Prostate gland (tissue), 2 donors: ENCODE measurements at places on chromosomes 5 and 9.

DNA sequence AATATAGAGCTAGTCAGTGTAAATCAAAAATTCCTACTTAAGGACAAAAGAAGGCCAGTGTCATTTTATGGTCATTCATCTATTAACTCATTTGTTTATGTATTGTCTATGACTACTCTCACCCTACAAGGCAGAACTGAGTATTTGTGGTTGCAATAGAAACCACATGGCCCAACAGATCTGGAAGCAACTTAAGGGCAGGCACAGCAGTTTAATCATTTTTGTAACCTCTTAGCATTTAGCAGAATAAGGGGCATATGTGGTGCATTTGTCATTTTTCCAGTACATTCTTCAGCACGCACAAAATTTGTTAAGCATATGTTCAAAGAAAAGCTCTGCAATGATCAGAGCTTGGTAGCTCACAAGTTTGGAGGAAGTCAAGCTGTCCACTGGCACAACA is 1.1 kb downstream of the FKBP15 start:
- no peak for DNase-seq

DNA sequence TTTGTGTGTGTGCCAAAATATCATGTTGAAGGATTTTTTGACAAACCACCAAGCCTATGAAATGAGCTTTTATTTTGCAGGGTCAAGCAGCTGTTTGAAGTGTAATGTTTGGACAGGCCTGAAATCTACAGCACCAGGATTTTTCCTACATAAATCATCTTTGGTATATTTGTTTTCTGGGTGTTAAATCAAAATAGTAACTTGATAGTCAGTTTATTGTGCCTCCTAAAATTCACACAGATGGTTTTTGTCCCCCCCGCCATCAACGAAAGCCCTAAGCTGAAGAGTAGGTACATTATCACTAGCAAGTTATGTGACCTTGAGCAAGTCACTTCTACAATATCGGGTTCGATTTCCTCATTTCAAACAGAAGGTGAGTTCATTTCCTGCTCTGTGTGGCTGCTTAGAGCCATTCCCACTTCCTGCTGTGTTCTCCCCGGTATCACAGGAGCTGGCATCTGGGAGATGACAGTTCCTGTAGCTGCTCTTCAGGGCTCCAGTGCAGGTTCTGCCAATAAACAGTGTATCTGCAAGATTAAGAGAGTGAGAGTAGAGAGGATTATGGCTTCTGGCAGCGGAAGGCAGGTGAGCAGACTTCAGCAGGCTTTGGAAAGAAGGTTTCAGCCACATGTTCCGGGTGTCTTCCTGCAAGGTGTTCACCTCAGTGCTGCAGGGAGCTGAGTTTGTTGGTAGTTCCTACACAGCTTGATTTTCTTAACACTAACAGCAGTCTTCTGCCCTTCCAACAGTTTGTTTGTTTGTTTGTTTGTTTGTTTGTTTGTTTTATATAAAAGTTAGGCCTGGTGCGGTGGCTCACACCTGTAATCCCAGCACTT is 48.4 kb upstream of the GNE start:
- DNase-seq, result no peak

DNA sequence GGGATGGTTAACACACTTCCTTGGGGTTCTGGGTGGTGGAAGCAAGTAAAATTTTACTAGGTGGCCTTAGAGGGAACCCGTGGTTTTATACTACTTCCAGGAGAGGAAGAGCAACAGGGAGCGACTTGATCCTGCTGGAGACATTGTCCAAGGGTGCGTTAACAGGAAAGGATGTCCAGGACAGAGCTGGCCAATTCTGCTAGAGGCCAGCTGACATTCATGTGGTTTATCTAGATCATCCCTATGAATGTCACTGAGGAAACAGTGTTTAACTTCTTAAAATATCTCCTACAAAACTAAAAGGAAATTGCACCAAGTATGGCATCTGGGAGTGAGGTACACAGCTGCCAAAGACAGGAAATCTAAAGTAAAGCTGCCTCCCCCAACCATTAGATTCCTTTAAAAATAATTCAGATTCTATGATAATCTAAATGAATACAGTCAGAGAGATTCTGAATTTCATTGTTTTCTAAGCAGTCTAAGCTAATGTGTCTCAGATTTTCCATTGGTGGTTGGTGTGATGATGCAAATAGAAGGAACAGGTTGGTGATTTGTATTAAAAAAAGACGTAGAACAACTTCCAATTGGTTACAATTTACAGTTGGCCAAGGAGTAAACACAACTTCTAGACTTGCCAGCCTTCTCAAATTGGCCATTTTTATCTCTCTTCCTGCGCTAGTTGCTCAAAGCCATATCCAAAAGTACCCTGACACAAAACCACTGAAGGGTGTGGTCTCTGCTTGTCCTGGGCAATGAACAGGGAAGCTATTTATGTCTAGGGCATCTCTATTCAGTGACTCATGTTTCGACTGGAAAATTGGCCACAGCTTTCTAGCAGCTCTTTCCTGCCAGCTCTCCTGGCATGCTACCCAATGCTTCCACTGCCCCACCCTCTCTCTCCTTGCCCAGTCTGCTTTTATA is 574.7 kb upstream of the MEF2C start:
- DNase-seq, result peak; percentile 33

DNA sequence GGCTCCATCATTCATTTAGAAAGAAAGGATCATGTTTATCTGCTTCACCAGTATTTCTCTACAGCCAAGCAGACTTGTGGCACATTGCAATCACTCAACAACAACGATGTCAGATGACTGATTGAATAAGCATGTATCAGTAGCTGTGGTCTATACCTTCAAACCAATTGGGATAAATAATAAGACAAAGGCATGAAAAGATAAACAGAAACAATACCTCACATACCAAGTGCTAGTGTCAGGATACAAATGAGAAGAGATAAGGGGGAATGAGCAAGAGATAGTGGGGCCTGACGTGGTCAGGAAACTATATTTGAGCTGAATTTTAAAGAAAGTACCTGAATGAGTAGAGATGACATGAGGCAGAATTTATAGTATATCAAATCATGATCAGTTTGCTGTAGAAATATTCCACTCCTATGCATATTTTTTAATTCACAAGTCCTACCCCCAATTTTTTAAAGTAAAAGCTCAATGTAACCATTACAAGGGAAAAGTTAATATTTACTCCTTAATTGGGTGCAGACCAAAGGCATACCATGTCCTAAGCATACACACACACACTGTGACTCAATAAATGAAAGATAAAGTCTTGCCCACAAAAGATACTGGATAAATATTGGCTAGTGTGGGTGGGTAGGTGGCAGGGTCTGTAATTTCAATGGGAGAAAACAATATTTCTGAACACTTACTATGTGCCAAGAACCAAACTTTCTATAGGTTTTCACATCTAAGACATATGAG is 284.5 kb downstream of the SPOCK1 start:
- no peak for DNase-seq

- no peak for DNase-seq
Observed at GRCh38 chr9:93111001-93111370, 15.0 kb downstream of the CARD19 start.

DNA sequence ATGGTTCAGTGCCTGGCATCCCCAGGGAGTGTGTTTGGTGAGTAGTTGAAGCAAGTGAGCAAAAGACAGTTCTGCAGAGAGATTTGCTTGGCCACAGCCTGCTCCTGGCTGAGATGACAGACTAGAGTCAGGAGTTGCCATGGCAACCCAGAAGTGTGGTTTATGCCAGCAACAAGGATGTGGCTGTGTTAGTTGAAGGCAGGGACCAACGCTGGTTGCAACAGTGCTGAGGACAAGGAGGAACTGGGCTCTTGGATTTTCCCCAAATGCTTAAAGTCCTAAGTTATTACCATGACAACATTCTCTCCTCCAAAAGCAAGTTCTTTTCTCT is 2.7 kb downstream of the NXNL2 start:
- DNase-seq, result no peak

GRCh38 chr5:78638423-78638822 is 10.1 kb downstream of the LHFPL2 start:
- no peak for DNase-seq

GRCh38 chr5:135160036-135160675 is 126.1 kb upstream of the PITX1 start:
- DNase-seq, result no peak

GRCh38 chr9:127204771-127205470 is 59.7 kb upstream of the GARNL3 start:
- no peak for DNase-seq

DNA sequence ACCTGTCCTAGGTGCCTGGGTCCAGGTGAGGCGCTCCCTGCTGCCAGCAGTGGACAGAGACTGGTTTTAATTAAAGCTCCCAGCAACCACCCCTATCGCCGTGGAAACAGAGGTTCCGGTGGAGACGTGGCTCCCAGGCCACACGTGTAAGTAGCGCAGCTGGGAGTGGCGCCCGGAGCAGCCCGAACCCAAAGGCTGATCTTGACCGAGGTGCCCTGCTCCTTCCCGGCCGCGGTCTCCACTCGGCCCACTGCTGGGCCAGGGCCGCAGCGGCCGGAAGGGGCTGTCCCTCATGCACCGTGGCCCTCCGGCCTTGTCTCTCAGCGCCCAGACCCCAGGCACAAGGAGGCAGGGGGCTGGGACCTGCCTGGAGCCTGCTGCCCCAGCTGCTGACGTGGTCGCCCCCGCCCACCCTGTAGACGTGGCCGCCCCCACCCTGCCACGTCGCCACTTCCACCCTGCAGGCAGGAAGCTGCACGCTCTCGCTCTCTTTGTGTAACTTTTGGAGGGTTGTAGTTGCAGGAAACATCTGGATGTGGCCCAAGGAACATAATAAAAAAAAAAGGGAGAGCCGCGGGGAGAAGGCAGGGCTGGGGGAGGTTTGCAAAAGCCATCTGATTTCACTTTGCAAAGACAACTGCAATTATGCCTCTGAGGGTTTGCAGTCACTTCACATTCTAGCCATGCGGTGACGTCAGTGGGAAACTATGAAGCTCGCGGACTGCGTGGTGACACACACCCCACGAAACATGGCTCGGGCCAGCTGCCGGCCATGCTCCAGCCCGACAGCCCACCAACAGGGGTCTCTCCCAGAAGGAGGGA is 129.9 kb downstream of the RXRA start:
- peak; percentile 58 for DNase-seq

DNA sequence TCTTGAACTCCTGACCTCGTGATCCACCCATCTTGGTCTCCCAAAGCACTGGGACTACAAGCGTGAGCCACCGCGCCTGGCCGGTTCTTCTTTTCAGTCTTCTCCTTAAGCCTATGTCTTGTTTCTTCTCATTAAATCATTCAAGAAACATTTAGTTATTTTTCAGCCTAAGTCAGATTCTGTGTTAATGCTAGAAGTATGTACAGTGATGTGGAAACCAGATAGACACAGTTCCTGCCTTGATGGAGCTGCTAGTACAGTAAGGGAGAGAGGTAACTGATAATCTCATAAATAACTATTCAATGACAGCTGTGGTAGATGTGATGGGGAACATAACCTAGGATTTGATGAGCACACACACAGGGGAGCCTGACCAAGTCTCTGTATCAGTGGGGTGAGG is 46.3 kb upstream of the NR3C1 start:
- no peak for DNase-seq

- DNase-seq, result no peak
Observed at GRCh38 chr5:154174091-154174490, 16.4 kb upstream of the GALNT10 start.

GRCh38 chr9:84947412-84947972 is 278.0 kb downstream of the NTRK2 start:
- DNase-seq, result no peak

DNA sequence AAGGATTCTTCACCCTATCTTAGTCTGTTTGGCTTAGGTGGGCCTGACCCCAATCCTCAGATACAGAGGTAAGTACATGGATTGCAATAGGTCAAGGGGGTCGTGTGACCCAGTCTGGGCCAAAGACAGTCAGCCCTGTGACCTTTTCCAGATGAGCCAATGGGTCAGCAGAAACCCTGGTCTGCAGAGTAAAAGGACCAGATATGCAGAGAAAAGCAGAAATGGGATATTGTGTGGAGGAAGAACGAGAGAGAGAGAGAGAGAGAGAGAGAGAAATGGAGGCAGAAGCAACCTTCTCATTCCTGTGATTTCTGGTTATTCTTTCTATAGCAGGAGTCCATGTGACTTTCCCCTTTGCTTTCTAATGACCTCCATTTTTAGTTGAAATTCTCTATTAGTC is 40.4 kb upstream of the CRB2 start:
- DNase-seq, result no peak

DNA sequence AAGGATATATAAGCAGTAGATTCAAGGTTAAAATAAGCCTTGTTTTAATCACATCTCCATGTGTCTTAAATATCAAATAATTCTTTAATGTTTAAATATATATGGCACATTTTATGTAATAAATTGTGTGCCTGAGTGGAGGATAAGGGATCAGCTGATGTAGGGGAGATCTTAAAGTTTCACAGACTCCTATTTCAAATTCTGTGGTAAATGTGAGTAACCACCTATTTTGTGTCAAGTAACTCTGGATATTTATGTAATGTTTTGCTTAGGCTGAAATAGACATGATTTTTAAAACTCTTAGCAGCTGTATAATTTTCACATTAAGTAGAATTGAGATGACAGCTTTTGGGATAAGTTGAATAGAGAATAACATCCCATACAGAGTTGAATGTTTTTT is 41.3 kb upstream of the ITGA2 start:
- no peak for DNase-seq

GRCh38 chr5:134877159-134877558 is 3.0 kb downstream of the TXNDC15 start:
- no peak for DNase-seq

DNA sequence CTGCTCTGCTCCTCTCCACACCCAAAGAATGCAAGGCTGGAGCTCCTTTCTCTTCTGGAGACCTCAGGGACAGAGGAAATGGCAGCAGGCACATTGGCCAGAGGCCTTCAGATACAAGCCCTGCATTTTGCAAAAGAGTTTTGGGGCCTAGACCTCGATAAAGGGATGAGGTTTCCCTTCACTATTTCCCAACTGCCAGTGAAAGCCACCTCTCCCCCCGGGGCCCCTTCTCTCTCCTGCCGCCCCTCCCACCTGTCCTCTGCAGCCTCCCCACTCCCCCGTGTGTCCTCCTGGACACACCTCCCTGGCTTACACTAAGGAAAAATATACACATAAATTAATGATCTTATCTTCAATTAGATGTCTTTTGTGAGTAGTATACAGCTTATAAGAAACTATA is 21.3 kb upstream of the LMNB1 start:
- DNase-seq, result no peak

DNA sequence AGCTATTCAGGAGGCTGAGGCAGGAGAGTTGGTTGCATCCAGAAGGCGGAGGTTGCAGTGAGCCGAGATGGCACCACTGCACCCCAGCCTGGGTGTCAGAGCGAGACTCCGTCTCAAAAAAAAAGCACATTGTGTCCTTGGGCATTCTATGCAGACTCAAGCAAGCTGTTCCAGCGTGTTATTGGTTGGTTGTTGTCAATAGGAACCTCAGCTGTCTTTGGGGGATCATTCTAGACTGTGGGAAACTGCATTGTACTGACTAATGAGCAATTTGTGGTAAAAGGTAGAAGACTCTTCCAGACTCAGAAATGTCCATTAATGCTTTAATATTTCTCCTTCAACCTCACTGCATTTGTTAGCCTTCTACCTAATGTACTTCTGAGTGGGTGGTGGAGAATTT is 379.5 kb upstream of the GRAMD2B start:
- no peak for DNase-seq

- no peak for DNase-seq
Observed at GRCh38 chr9:13446286-13446937, 166.9 kb upstream of the MPDZ start.
